ENCODE measurements at places on chromosomes 5 and 9.

- DNase-seq: no peak
These were observed 239.5 kb downstream of the MCTP1 start for GRCh38 chr5:95045181-95045965.

DNA sequence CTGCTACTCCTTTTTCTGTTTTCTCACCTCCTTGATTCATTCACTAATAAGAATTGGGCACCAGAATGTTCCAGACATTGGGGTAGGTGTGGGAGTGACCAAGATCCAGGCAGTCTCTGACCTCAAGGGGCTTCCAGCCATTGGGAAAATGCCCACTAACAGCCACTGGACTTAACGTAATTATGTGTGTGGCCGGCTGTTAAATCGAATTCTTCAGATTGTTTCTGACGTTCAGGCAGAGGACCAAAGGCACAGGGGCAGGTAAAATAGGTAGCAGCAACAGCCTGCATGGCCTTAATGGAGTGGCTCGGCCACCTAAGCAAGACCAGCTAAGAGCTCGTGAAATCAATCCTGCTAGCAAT, 48.4 kb upstream of the CKMT2 start:
- no peak for DNase-seq

GRCh38 chr5:170722316-170722715, 61.2 kb upstream of the GABRP start:
- DNase-seq: no peak

- no peak for DNase-seq
These were observed 344.3 kb downstream of the ZNF608 start for GRCh38 chr5:124402144-124402581.

DNA sequence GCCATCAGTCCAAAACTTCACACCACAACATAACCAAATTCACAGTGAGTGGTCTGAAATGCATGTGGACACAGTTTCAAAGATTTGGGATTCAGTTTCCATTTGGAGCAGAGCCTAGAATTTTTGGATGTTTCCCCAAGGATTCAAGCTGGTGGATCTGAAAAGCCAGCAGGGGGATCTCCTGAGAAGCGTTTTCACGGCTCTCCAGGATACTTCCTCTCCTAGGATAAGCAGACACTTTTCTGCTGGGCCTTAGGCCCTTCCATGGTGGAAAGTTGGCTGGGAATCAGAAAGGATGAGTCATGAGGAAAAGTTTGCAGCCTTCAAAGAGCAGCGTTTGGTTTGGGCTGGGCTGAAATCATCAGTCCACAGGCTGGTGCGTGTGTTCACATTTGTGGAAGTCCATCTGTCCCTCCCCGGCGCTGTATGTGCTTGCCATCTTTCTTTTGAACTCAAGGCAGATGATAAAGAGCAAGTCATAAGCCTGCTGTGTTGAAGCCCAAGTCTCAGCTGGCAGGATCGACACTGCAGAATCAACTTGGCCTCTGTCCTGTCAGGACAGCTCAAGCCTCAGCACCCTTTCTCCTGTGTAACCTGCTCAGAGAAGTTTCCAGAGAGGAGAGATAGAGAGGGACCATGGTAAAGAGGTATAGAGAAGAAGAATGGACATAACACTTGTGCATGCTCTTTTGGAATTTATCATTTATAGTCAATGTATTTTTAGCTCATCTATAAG, 152.6 kb upstream of the MSX2 start:
- DNase-seq: no peak

DNA sequence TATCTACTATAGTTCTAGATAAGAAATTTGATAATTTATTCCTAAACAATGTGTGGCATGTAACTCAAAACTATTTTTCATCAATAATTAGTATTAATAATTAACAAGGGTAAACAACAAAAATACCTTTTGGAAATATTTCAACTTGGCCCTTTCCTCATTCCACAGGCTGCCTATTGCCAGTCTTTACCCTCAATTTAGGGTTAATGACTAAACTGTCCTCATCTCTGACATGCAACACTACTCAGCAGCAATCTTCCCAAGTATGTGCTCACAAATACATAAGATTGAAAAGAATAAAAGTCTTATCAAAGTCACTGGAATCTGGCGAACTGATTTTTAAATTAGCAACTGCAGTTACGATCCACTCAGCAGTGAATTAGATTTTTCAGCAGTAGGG, 153.6 kb downstream of the GLIS3 start:
- no peak for DNase-seq

DNA sequence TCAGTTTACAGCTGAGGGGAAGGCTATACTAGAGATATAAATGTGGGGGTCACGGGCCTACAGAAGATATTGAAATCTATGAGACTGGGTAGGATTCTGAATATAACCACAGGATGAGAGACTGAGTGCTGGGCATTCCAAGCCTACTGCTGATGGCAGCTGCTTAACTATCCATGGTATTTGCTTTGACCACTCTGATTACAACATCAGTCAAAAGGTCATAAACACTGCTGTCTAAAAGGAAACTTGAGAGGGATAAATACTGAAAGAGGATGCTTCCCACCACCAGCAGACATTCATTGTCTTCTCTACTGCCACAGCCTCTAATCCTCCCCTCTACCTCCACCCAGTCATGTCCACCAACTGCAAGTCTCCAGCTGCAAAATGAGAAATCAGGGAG, 3.8 kb downstream of the ZNF622 start:
- no peak for DNase-seq

GRCh38 chr5:52580921-52581320, 206.8 kb upstream of the ITGA1 start:
- DNase-seq: no peak

DNA sequence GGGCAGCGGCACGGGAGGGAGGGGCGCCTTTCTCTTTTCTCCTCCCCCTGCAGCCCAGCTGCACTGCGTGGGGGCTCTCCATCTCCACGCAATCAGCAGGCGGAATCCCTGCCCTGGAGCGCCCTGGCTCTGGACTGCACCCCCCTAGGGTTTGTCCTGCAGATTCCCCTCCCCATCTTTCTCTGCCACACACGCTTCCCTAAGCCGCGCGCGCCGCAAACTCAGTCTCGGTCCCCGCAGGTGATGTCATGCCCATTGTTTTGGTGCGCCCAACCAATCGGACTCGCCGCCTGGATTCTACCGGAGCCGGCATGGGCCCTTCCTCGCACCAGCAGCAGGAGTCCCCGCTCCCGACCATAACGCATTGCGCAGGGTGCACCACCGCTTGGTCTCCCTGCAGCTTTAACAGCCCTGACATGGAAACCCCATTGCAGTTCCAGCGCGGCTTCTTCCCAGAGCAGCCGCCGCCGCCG, at the start of gene KCNN2:
KCNN2 (plus strand) TSS at position 347 of the 473 bp plus-strand sequence; CDS start at position 417, 70 bp downstream.
- no peak for DNase-seq

DNA sequence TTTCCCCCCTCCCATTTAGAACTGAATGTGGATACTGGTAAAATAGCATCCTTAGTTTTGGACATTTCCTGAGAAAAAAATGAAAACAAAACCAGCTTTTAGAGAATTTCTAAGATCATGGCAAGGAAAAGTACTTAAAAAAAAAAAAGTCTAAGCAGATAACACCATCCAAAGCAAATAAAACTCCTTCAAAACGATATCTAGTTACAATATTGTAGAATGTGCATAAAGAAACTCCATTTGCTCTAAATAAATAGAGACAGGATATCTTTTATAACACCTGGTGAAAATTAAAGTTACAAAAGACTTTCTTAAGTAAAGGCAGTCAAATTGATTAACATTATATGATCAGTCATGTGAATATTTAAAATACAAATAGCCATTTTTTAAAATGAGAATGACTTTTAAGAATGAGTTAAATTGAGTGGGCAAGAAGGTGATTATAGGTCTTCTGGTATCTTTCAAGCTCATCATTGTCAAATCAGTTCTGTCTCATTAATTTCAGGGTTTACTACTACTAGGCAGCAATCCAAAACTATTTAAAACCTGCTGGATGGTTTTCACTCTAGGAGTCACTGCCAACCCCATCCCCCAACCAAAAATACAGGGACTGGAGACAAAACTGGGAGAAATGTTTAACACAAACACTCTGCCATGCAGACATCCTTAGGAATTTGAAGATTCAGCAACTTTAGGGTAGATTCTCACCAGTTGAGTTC, 382.6 kb downstream of the ADGRV1 start:
- no peak for DNase-seq

- DNase-seq: no peak
These were observed 660 bp downstream of the SPAAR start for GRCh38 chr9:35909687-35910612.

- DNase-seq: no peak
These were observed 163.8 kb downstream of the TSSK1B start for GRCh38 chr5:113271015-113271414.

GRCh38 chr5:124670722-124671184, 75.7 kb downstream of the ZNF608 start:
- DNase-seq: no peak

- DNase-seq: no peak
These were observed at the start of gene TEK for GRCh38 chr9:27108981-27109541. TEK (plus strand) TSS chr9:27109225; CDS start chr9:27109591, 366 bp downstream.

- no peak for DNase-seq
These were observed 185.6 kb upstream of the NR3C1 start for GRCh38 chr5:143588933-143589662.

DNA sequence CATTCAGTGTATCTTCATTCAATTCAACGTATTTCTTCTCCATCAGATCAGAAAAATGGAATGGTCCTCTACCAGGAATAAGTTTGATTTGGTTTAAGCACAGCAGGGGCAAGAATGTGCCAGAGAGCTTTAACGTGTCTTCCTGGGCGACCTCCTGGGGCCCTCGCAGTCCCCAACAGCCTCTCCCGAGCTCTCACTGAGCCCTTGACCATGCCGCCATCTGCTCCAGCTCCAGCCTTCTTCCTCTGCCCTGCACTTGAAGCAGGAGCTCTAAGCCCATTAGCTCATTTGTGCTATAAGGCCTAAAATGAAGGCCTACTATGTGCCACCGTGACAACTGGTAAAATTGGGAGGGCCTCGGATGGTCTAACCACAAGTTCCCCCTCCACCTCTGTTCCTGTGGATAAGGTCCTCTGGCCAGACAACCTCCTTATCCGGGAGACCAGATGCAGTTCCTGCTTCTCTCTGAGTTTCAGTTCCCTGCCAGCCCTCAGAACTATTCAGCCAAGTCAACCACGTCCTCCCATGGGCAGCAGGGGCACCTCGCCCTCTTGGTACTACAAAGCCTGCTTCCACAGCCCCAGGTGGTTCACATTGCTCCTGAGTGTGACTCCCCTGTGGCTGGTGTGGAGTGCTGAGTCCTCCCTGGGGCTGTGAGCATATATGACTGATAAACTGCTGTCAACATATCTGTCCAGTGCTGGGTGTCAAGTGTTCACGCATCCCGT, 35.8 kb downstream of the C5orf15 start:
- no peak for DNase-seq

GRCh38 chr5:101539315-101539714, 636.2 kb upstream of the ST8SIA4 start:
- no peak for DNase-seq

DNA sequence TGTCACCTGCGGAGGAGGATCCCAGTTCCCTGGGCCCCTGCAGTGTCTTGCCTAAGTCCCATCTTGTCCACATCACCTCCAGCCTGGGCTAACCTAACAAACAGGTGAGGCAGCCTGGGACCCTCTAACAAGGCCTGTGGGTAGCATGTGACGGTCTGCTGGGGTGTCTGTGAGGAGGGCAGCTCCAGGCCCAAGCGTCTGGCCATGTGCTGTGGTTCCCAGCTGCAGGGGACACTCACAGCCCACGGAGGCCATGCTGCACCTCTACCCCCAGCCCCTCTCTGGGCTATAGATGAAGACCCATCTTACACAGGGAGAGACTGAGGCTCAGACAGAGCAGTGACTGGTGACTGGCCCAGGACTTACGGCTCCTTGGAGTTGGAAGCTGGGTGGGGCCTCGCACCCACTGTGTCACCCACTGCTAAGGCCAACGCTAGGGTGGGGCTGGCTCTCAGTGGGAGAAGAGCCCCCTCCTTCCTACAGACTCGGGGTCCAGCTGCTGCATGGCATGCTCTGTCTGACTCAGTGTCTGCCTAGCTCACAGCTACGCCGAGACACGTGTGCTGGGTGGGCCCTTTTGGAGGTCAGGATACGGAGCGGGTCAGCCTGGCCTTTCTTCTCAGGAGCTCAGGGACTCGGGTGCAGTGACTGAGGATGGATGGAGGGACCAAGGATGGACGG, 40.8 kb upstream of the RNF130 start:
- DNase-seq: no peak

DNA sequence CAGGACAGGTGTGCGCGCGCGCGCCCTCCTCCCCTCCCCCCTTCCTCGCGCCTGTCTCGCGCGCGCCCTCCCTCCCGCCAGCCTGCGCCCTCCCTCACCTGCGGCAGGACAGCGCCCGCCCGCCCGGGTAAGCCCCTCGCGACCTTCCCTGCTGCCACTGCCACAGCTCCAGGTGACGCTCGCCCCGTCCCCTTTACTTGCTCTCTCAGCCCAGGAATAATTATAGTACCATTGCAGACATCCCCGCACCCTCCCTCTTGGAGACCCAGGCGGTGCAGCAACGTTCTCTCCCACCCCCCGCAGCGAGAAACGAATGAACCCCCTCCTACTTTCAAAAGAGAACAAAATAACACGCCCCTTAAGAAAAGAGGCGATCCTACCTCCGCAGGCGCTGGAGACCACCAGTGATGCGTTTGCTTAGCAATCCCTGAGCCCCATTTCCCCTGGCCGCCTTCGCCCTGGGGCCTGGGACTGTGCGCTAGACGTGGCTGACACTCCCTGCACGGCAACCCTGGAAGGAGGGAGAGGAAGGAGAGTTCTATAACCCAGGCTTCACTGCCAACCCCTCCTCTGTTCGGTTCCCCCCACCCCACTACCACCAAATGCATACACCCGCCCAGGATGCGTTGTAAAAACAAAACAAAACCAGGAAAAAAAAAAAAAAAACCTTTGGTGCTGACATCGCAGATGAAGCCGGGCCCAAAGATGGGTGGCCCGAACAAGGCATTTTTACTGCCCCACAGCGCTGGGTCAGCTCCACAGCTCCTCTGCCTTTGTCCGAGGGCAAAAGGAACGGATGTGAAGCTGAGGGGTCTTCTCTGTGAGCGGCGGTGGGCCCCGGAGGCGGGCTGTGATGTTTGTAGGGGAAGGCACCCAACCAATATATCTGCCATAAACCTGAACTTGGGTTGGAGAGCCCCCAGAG, 5.6 kb upstream of the PURA start:
- no peak for DNase-seq

- DNase-seq: no peak
These were observed 401.0 kb upstream of the SLC24A2 start for GRCh38 chr9:20189871-20190270.

- no peak for DNase-seq
These were observed 103.4 kb downstream of the TRIO start for GRCh38 chr5:14246350-14247053.

DNA sequence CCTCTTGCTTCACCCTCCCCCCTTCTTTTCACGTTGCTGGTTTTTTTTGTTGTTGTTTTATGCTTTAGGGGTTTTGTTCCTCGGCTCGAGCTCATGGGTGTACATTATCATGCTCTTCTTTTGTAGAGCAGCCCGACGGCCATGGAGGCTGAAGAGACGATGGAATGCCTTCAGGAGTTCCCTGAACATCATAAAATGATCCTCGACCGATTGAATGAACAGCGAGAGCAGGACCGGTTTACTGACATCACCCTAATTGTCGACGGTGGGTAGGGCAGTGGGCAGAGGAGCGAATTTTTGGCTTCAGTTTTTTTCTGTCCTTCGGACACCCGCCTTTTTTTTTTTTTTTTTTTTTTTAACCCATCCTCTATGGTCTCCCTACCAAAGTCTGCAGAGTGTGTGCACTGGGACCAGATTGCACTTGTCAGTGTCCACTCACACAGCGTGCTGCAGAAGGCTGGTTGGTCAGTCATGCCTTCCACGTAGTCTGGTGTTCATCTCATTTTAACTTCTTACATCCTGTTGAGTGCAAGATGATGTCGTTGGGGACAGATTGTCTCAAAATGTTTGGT, 1.3 kb downstream of the ZNF131 start:
- DNase-seq: no peak

Measured in stimulated activated CD8-positive, alpha-beta memory T cell treated with anti-CD3 and anti-CD28 coated beads, Interleukin-4, amount 100 ng/mL, for 4 hours (primary cell).